ENCODE measurements at places on chromosomes 1 and 21.

DNA sequence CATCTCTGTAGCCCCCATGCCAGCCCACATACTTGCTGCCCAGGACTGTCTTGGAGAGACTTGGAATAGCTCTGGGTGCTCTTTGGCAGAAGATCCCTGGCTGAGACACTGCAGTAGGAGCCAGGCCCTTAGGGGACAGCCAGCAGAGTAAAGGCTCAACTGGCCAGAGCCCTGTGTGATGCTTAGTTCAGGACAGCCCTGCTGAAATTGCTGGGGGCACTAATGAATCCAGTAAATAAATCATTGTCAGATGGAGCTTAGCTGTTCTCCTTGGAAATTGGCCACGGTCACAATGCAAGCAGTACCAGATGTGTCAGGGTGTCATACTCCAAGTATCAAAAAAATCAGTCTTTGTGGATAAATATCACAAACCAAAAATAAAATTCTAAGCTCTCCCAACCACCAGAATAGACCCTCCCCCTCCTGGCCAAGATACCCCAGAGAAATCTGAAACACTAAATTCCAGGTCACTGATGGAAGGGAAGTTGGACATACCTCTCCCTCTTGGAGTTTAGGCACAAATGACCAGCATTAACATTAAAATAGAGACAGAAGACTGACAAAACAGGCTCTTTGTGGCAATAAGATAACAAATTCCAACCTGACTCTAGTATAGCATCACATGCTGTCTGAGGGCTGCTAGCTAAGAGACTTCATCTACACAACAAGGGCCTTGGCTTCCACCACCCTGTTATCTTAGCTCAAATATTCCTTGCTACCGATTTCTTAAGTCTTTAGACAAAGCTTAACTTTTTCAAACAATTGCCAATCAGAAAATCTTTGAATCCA is 83.2 kb upstream of the DNAH14 start:
- no peak for DNase-seq

GRCh38 chr1:85582687-85583591 is 2.4 kb downstream of the CCN1 start:
- DNase-seq: no peak

DNA sequence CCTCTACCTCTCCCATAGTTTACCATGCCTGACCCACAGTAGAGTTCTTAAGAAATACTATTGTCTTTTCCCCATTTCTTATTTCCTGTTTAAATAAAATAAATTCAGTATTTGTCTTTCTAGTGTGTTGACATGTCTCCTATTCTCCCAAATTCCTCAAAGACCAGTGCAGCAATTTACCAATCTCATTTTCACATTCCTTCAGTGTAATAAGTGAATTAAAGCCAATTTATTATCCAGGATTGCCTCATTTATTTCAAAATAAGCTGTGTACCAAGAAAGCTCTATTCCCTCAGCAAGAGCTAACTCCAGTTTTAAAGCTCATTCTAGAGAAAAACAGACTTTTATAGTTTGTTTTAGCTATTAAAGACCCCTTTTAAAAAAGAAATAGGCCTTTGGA is 49.9 kb downstream of the DISC1 start:
- DNase-seq: no peak

DNA sequence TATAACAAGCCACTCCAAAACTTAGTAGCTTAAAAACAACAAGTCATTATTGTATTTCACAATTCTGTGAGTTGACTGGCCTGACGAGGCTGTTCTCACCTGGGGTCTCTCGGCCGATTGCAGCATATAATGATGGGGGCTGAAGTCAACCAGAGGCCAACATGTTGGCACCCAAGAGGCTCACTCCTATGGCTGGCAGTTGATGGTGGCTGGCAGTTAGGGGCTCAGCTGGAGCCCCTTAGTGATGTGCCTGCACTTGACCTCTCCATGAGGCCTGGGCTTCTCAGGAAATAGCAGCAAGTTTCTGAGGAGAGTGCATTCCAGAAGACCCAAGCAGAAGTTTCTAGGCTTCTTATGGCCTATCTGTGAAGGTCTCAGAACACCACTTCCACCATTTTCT is 459.4 kb downstream of the NPHP4 start:
- DNase-seq: no peak

DNA sequence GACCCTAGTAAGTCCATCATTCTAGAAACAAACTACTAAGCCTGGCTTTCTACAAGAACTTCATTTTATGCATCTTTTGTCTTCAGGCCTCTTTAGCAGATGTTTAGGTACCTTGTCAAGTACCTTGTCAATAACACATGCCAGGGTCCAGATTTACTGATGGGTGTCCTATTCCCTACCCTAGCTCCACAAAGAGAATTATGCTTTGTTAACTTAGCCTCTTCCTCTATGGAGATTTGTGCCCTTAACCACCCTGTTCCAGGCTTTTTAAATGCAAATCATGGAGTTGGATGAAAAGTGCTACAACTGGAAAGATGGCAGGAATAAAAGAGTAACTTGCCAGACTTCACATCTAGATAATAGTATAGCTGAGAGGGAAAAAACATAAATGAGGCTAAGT is 42.7 kb downstream of the SPATA46 start:
- DNase-seq: no peak

DNA sequence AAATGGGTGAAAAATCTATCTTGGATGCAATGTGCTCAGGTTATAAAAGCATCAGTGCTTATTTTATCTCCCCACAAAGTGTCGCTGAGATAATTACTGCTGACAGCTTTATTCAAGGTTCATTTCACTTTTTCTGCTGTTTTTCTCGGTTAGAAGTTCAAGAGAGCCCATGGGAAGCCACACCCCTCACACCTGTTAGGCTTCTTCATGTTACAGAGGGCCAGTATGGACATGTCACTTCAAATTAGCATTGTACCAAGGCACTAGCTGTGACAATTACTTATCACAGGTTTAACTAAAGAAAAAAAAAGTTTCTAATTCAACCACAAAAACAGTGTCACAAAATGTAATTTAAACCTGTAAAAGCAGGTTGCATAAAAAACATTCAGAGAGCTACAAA is 187.3 kb upstream of the DMRTA2 start:
- DNase-seq: no peak

DNA sequence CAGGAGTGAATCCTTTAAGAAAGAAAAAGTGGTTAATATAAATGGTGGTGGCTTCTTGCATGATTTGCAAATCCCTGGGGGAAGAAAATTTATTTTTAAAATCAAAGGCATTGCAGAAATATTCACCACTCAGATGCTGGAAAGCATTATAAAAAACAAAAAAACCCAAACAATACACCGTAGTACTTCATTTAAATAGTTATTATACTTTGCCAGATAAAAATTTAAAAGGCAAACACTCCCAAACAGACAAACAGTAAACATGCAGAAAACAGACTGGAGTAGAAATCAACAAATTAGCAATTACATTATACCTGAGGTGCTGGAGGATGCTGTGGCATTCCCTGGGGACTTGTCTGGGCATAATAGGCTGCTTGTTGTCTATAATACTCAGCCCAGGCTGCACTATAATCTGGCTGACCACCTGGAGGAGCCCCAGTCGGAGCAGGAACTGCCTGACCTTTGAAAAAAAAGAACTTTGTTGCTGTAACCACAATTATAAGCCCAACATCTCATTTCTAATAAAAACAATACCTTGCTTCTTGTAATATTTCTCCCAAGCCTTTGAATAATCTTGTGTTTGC is 29.9 kb downstream of the FUBP1 start:
- no peak for DNase-seq

- DNase-seq: no peak
Observed at GRCh38 chr21:21182401-21183010, 184.3 kb downstream of the NCAM2 start.

GRCh38 chr1:97364086-97364485 is 556.7 kb downstream of the DPYD start:
- no peak for DNase-seq

- no peak for DNase-seq
Observed at GRCh38 chr1:93129507-93130099, 50.5 kb downstream of the MTF2 start.

- DNase-seq: no peak
Observed at GRCh38 chr1:112636056-112636455, 16.4 kb downstream of the CAPZA1 start.

DNA sequence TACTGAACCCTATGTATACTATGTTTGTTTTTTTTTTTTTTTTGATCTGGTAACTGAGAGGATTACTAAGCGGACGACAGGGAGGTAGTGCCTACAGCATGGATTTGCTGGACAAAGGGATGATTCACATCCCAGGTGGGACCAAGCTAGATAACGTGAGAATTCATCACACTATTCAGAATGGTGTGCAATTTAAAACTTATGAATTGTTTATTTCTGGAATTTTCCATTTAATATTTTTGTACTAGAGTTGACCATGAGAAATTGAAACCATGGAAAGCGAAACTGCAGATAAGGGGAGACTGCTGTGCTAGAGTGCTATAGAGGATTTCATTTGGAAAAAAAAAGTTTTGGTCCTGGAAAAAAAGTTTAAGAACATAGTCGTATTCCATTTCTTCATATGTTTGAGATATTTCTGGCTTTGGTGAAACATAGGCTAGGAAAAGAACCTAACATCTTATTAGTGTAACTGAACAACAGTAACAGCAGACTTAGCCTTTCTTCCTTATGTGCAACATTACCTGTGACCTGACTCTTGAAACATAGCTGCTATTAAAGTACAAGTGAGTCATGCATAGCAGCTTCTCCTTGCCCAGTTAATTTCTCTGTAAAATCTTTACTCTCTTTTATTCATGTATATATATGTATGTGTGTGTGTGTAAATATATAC is 202.5 kb downstream of the FGGY start:
- DNase-seq: no peak

DNA sequence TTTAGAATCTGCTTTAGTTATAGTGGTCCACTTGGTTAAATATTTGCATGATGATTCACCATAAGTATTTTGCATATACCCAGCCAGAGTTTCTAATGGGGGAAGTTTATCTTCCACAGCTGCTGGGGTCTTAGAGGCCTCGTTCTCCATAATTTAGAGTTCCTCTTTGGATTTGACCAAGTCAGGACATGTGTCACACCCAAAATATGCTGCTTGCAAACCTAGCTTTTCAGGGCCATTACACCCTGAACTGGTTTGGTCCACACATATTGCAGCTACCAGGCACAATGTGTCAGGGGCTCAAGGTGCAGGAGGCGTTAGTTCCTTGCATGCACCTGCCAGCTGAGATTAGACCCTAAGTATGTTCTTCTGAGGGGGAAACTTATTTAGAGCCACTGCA is 17.1 kb upstream of the FMO4 start:
- DNase-seq: no peak

GRCh38 chr1:172391976-172392375 is 28.5 kb upstream of the C1orf105 start:
- no peak for DNase-seq

GRCh38 chr1:65434760-65435159 is 14.3 kb downstream of the LEPR start:
- DNase-seq: no peak

DNA sequence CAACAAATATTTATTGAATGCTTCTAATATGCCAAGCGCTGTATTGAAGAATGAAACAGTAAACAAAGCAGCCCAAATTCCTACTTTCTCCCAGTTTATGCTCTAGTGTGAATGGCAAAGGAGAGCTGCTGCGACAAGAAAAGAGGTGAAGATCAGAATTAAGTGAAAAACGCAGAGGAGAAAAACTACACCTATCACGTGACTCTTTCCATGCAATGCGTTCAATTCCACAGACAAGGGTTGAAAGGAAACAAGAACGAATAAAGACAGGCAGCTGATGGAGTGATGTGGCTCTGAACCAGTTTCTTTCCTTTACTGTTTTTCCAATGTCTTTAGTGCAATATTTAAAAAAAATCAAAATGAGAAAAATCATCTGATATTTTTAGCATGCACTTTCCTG is 23.6 kb downstream of the MT1HL1 start:
- DNase-seq: no peak

- DNase-seq: no peak
Observed at GRCh38 chr21:41562101-41563000, 54.4 kb upstream of the TMPRSS2 start.

DNA sequence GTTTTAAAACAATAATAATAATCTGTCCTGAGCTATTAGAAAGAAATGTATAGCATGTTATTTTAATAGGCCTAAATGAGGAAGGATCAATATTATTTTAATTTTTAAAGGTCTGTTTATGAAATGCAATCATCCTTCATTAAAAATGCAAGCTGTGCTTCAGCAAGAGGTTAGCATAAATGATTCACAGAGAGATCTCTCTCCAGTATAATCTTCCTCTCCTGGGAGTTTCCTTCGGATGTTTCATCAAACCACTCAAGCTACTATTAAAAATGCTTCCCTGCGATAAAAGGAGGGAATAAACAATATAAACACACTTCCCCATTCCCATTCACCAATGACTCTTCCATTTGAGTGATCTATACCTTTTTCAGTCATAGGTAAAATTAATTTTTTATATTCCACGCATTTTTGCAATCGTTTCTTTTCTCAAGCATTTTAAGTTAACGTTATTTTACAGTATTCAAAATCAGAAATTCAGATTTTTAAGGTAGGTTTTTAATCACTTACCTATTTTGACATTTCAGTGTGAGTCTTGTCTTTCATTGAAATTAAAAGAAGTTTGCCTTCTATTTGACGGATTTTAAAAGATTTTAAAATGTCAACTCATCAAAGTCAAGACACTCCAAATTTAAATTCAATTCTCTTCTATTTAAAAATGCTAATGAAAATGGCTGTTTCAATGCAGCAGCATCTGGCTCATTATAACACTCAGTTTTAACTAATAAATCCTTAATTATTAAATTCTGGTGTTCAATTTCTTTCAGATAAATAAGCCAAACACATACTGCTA is 64.3 kb downstream of the RERE start:
- no peak for DNase-seq

GRCh38 chr1:9105336-9105867 is 23.5 kb downstream of the GPR157 start:
- no peak for DNase-seq

DNA sequence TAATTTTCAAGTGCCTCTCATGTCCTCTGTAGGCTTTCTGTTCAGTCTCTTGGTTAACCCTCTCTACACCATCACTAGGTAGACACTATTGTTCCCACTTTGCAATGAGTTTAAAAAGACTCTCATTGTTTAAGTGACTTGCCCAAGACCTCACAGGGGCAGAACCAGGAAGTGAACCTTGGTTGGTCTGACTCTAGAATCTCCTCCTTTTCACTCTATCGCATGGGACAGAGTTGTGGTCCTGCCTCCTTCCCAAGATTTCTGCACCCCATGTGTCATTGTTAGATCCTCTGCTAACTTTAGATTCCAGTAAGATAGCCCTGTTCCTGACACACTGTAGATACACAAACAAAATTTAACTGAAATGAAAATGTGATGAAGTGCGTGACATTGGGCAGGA is 481.7 kb upstream of the USP24 start:
- DNase-seq: no peak

DNA sequence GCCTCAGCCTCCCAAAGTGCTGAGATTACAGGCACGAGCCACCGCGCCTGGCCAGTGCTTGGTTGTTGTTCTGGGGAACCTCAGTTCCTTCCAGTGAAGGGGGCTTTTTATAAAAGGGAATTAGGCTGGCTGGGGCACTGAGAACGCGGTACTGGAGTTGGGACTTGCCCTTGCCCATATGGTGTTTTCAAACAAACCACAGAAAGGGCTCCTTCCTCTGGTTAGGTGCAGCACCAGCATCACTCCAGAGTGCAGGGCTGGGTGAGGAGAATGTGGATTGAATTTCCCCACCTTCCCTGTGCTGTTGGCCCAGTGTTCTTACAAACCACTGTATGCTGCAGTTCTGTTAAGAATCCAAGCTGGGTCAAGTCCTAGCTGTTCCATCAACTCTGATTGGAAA is 5.3 kb downstream of the MAN1C1 start:
- no peak for DNase-seq

Measured in activated CD4-positive, alpha-beta T cell treated with anti-CD3 and anti-CD28 coated beads, Interleukin-2, amount 50 U/mL, for 4 hours (primary cell).